ENCODE measurements at places on chromosomes 1 and 21.

- DNase-seq: peak; percentile 75
Measured at GRCh38 chr1:167518331-167518700, at the start of gene CD247. Gene CD247 (minus strand): TSS chr1:167518529. CDS start chr1:167518465, 64 bp downstream.

GRCh38 chr1:192795916-192796618 lies 12.8 kb upstream of the RGS2 start:
- no peak for DNase-seq

- no peak for DNase-seq
Measured at GRCh38 chr1:12464598-12465056, 153.4 kb downstream of the DHRS3 start.

DNA sequence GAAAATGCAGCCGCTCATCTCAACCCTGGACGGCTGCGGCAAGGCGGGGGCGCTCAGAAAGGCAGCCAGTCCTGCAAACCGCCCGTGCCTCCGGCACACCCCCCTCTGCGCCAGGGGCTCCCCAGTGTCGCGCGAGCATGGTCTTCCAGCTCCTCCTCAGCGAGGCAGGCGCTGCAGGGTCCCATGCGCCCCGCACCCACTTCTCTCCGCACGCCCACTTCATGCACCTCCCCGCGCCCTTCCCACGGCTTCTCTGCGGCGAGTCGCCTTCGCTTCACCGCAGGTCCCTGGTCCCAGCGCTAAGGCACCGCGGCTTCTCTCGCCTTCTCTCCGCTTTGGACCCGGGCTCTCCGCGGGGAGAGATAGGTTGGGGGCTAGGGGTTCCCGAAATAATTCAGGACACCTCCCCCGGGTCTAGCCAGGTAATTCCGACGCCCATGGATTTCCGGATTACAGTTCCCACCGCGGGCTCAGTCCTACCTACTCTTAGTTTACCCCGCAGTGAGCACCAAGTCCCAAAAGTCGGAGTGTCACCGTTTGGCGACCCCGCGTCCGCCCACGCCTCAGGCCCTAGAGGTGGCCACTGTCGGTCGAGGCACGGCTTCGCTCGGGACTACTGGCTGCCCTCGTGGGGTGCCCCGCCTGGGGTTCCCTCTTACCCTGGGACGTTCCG lies 67.5 kb downstream of the SYT2 start:
- no peak for DNase-seq
